ENCODE measurements at places on chromosomes 3 and 15. TPM values are rescaled to one million over a fixed set of nuclear protein-coding genes. Genes with fewer than 3 reads are reported as not detected.

Gene ARPP21
- 0.90 TPM for total RNA-seq

Gene ABI3BP
- 108 TPM for total RNA-seq

Gene GOLGA6A
- total RNA-seq, result not detected

Gene WHAMM
- 6.4 TPM for total RNA-seq

Gene SCG5
- total RNA-seq, result 16.7 TPM
